ENCODE measurements at places on chromosomes 6 and 20.
A peak's percentile ranks its signal among the peaks of the same experiment; 100 is the strongest.

DNA sequence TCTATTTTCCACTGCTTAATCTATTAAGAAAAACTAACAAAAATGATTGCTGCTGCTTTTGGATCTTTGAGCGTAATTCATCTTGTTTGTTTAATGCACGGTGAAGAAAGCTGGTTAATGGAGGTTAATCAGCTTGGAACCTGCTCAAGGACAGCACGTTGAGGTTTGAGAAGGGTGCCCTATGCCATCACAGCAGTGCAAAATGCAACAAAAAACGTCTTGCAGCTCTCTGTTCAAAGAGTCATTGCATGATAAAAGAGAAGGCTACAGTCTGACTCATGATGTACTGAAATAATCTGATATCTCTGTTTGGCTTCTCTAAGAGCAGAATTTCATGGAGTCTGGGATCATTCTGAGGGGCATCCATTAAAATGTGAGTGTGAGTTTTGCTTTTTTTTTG, 80.6 kb upstream of the PREP start:
- no peak for DNase-seq

DNA sequence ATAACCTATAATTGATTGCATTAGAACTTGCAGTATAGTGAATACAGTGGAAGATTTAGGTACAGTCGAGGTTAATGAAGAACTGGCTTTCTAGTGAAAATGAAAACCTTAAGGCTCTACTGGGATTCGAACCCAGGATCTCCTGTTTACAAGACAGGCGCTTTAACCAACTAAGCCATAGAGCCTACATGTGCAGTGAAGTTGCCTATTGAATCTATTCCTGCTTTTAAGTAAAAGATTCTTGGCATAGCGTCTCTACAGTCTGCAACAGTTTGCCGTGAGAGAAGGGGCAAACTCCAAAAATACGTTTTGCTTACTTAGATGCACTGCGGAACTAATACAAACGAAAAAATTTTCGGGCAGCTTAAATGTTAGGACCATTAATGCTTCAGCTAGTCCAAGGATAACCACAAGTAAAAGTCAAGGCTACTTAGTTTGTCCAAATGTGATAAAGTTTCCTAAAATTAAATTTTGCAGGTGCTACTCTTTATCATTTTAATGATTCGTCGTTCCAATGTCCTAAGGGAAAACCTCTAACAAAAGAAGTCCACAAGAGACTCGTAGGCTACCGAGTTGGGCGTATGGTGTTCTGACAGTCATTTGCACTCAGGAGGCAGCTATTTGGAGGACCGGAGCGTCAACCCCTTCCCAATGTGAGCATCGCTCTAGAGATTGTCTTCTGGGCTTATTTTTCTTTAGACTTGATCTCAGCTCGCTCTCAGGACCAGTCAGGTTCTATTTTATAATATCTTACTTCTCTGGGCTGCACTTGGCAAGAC, 31.3 kb upstream of the ZSCAN23 start:
- DNase-seq = peak; percentile 82

DNA sequence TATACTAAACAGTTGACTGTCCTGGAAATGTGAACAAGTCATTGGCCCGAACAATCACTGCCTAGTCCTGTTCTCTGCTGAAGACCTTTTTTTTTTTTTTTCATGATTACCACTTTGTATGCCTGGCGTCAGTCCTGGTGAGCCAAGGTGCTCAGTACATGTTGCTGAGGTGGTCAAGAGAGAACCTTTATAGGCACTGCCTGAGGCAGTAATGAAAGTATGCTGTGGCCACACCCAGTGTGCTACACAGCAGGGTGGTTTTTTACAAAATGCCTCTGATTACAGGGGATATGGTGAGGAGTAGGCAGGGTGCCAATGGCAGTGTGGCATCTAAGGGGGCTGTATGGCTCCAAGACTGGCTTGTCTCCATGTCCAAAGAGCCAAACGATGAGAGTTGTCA, 135.1 kb upstream of the ENPP5 start:
- no peak for DNase-seq

DNA sequence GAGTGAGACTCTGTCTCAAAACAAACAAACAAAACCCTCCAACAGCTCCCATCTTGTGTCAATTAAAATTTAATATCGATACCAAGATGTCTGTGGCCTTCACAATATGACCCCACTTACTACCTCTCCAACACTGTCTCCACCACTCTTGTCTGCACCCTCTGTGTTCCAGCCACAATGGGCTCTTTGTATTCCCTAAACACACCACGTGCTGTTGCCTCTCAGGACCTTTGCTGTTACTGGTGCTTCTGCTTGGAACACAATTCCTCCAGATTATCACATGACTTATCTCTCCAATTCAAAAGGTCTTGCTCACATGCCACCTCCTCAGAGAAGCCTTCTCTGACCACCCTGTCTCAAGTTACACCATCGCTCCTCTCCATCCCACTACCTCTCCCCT, 6.0 kb upstream of the HCK start:
- no peak for DNase-seq

- DNase-seq = no peak
Measured at GRCh38 chr20:38880952-38881735, 45.1 kb upstream of the FAM83D start.

DNA sequence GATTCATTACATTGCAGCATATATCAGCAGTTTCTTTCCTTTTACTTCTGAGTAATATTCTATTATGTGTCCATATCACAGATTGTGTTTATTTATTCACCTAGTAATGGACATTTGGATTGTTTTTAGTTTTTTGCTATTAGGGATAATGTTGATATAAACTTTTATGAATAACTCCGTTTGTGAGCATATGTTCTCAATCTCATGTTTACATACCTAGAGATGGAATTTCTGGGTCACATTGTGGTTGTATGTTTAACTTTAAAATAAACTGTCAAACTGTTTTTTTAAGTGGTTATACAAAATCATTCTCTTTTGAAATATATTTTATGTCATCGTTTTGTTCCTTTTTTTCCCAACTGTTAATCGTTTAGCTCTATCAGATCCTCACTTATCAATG, 311.6 kb downstream of the MMUT start:
- DNase-seq = no peak

GRCh38 chr6:111361648-111362047, 121.4 kb downstream of the REV3L start:
- DNase-seq = peak; percentile 60

- no peak for DNase-seq
Measured at GRCh38 chr6:75158176-75158575, 47.7 kb downstream of the COL12A1 start.

- peak; percentile 25 for DNase-seq
Measured at GRCh38 chr6:82178077-82178758, 69.3 kb downstream of the IBTK start.

DNA sequence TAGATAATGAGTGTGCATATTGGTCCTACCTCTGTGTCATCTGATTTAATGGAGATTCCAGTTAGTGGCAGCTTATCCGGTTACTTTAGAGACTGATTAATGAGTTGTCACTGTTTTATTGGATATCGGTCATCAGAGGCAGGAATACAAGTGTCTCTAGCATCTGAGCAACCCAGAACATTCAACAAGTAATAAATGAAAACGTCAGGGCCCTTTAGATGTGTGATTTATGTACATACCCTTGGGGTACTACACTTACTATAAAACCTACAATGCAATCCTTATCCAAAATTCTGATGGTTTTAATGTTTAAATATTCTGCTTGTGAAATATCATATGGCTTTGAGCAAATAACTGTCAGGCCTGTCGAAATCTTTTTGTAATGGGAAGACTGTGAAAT, 1117.9 kb upstream of the FLRT3 start:
- DNase-seq = no peak

GRCh38 chr6:43203029-43203717, 21.2 kb downstream of the CUL9 start:
- DNase-seq = no peak

Data from tongue (tissue), 3 donors.